Inflammatory macrophage (primary cell): ENCODE measurements at places on chromosomes 3 and 15.
A peak's percentile ranks its signal among the peaks of the same experiment; 100 is the strongest.

DNA sequence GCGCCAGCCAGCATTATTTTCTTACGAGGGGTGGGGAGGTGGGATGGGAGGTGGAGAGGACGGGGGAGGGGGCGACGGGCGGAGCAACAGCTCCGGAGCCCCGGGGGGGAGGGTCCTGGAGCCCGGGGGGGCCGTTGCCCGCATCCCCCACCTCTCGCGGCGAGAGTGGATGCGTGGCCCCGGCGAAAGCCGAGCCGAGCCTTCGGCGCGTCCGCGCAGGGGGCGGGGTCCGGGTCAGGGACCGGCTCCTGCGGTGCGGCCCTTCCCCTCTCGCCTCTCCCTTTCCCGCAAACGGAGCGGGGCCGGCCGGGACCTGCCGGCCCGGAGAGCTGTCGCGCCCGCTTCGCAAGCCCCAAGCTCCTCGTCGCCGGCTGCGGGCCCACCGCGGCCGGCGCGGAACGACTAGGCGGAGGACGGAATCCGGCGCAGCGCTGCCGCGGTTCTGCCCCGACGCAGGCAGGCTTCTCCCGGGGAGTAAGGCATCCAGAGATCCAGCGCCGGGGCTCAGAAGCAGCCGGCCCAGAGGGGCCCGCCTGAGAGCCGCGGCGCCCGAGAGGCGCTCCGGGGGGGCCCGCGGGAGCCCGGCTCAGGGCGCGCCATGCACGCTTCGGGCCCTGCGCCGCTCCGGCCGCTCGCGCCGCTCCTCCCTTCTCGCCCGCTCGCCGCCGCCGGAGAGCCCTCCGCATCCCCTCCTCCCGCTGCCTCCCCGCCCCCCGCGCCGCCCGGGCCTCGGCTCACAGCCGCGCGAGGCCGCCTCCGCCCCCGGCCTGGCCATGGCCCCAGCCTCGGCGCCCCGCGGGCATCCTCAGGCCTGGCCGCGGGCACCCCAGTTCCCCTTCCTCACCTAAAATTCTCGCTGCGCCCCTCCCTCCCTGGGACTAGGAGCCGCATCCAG lies 459 bp upstream of the ADCY5 start:
- no peak for DNase-seq

DNA sequence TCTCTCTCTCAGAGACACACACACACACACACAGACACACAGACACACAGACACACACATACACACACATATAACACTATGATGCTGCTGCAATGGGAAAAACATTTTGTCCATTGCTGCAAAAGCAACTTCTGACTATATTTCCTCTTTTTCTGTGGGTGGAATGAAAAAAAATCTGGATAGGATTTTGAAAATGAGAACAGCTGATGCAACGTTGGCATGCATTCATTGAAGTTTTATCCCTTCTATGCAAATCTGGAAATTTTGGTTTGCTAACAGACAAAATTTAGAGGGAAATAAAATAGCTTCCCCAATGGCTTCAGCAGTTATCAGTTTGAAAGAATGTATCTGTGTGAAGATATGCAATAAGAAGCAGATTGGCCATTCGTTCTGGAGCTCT lies 763.4 kb upstream of the GRM7 start:
- no peak for DNase-seq

- DNase-seq = no peak
These were observed 41.5 kb downstream of the PCNP start for GRCh38 chr3:101615525-101615924.

GRCh38 chr15:79161837-79162508 lies 71.4 kb upstream of the RASGRF1 start:
- no peak for DNase-seq

- DNase-seq = no peak
These were observed 508.8 kb downstream of the RBMS3 start for GRCh38 chr3:29789686-29790085.

DNA sequence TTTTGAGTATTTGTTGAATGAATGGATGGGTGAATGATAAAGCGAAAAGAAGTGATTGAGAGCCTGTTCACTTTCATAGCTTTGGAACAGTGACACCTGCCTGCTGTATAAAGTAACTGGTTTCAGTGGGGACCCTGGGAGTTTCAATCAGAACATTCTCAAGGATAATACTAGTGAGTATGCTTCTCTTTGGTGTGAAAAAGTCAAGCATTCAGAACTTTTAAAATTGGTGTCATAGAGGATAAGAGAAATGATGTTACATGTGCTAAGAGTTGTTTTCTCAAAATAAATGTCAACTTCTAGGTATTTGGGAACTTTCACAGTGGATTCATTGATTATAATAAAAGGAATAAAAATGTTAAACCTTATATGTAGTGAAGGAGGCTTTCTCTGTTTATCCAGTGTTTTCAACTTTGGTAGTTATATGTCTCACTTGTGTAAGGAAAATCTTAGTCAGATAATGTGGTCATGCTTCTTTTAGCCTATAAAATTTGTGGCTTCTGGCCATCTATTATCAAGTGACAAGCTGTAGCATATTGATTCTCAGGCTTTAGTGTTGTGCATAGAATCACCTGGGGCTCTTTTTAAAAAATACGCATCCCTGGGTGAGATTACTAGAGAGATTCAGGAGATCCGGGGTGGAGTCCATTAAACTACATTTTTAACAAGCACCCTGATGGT lies 11.9 kb downstream of the LRCH3 start:
- DNase-seq = no peak

GRCh38 chr3:125163739-125164601 lies 48.6 kb downstream of the SLC12A8 start:
- peak; percentile 73 for DNase-seq
